Heart left ventricle (tissue), 16 donors: ENCODE measurements at places on chromosomes 7 and 10. TPM values are rescaled to one million over a fixed set of nuclear protein-coding genes. Genes with fewer than 3 reads are reported as not detected.

The RELN gene
- 1.7 TPM for polyA plus RNA-seq

The A1CF gene
- not detected for polyA plus RNA-seq

The GRM8 gene
- 0.30 TPM for polyA plus RNA-seq

The DRGX gene
- not detected for polyA plus RNA-seq

The CH25H gene
- 0.24 TPM for polyA plus RNA-seq

The PRKCQ gene
- polyA plus RNA-seq: 0.04 TPM

The ADARB2 gene
- 0.28 TPM for polyA plus RNA-seq

The NRP1 gene
- polyA plus RNA-seq: 47.1 TPM

The CDC14C gene
- not detected for polyA plus RNA-seq

The NKX2-3 gene
- not detected for polyA plus RNA-seq

The GRK5 gene
- polyA plus RNA-seq: 27.6 TPM

The GCK gene
- 3.6 TPM for polyA plus RNA-seq

The BLVRA gene
- polyA plus RNA-seq: 49.0 TPM
